Peyer's patch (tissue), 4 donors: ENCODE measurements at places on chromosomes 5 and 9. TPM values are rescaled to one million over a fixed set of nuclear protein-coding genes. Genes with fewer than 3 reads are reported as not detected.

ADAM19 gene
- 47.9 TPM for total RNA-seq

FBXL7 gene
- 5.8 TPM for total RNA-seq

SLC1A1 gene
- 96.9 TPM for total RNA-seq

MCC gene
- total RNA-seq = 8.2 TPM

WNK2 gene
- 577 TPM for total RNA-seq

PDE6A gene
- not detected for total RNA-seq

LCN9 gene
- not detected for total RNA-seq

ARL14EPL gene
- not detected for total RNA-seq

FANCC gene
- total RNA-seq = 23.7 TPM

IER5L gene
- 2.7 TPM for total RNA-seq

CD180 gene
- total RNA-seq = 5.0 TPM

GDF9 gene
- not detected for total RNA-seq

ARSI gene
- not detected for total RNA-seq

SLC22A4 gene
- 56.6 TPM for total RNA-seq

SLC34A3 gene
- 4.0 TPM for total RNA-seq

DNA sequence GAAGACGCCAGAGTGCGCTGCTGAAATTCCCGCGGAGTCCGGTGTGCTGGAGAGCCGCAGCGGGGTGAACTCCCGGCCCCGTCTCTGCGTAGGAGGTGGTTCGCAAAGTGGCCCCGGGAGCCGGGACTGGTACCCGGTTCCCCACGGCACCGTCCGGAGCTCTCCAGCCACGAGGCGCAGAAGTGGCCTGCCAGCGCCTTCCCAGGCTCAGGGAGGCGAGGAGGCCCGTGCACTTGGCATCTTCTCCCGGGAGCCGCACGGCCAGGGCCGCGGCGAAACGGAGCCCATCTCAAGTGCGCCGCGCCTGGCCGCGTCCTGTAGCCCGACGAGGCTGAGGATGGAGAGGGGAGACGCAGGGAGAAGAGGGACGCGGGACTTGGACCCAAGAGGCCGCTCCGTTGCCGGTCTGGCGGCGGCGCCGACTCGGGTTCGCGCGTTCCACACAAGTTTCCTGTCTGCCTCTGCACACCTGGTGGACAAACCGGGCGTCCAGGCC, 1.1 kb upstream of the IRX1 start:
- H3K27me3 ChIP-seq = peaks cover 35% of the 10 kb centered on the region
- no peak overlapping the region for H3K27ac ChIP-seq
- DNase-seq = no peak

GRCh38 chr5:36181774-36182173, 29.9 kb downstream of the SKP2 start:
- no peak overlapping the region for H3K27ac ChIP-seq
- no peaks in the 10 kb centered on the region for H3K36me3 ChIP-seq
- no peaks in the 10 kb centered on the region for H3K27me3 ChIP-seq
- H3K4me3 ChIP-seq = no peak overlapping the region
- no peak for DNase-seq
- no peaks in the 10 kb centered on the region for H3K4me1 ChIP-seq

DNA sequence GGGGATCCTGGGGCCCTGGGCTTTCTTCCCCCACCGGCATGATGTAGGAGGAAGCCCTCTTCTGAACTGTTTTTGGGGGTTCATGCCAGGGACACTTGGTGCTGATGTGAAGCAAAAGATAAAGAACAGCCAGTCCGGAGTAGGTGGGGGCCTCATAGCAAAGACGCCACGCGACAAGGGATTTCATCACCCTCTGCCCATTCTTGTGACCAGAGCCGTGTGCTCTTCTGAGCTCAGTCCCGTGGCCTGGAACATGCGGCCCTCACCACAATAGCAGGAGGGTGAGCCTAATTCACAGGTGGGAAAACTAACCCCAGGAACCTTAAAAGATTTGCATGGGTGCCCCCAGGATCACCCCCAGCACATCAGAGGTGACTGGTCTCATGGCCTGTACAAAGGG, 225.9 kb downstream of the HSPA4 start:
- no peak overlapping the region for H3K27ac ChIP-seq
- H3K27me3 ChIP-seq = no peaks in the 10 kb centered on the region
- no peaks in the 10 kb centered on the region for H3K4me1 ChIP-seq
- no peak for DNase-seq

DNA sequence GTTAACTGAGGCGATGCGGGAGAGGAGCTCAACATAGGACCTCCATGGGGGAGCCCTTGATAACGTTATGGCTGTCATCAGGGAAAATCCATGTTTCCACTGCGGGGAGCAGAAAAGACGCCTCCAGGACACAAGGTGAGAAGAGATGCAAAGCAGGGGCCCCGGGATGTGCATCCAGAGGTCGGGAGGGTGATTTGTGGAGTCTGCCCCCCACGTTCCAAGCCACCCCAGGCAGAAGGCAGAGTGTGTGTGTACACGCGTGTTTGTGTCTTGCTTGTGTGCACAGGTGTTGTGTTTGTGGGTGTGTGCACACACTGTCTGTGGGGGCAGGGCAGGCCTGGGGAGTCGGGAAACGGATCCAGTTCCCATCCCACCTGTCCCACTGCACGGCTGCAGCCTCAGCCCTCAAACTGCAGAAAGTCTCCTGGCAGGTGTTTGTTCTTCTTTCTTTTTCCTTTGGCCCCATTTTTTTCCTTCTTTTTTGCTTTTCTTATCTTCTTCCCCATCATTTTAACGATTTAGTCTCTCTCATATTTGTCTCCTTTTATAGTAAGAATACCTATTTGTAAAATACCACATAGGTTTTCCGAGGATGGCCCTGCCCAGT, 17.4 kb upstream of the PLEKHG4B start:
- H3K4me3 ChIP-seq = no peak overlapping the region
- H3K27me3 ChIP-seq = no peaks in the 10 kb centered on the region
- DNase-seq = no peak
- no peaks in the 10 kb centered on the region for H3K4me1 ChIP-seq
- H3K36me3 ChIP-seq = no peaks in the 10 kb centered on the region

DNA sequence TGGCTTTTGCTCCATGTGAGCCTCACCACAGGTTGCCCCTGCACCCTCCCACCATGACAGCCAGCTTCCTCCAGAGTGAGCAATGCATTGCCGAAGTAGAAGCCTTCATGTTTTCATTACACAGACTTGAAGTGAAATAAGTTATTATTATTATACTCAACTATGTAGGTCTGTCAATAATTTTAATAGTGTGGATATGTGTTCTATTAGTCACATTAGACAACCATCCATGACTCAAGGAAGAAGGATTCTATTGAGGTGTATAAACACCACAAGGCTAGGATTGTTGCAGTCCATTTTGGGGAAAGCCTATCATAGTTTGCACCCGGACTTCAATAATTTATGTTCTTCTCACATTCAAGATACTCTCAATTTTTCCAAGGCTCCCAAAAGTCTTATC, 369.5 kb downstream of the TAF11L14 start:
- H3K27ac ChIP-seq = no peak overlapping the region
- H3K4me3 ChIP-seq = no peak overlapping the region
- DNase-seq = no peak

- H3K27ac ChIP-seq = no peak overlapping the region
- H3K4me3 ChIP-seq = no peak overlapping the region
- no peak for DNase-seq
- H3K27me3 ChIP-seq = no peaks in the 10 kb centered on the region
- H3K36me3 ChIP-seq = no peaks in the 10 kb centered on the region
- no peaks in the 10 kb centered on the region for H3K4me1 ChIP-seq
Measured at GRCh38 chr5:180595381-180596114, 4.2 kb upstream of the SCGB3A1 start.

DNA sequence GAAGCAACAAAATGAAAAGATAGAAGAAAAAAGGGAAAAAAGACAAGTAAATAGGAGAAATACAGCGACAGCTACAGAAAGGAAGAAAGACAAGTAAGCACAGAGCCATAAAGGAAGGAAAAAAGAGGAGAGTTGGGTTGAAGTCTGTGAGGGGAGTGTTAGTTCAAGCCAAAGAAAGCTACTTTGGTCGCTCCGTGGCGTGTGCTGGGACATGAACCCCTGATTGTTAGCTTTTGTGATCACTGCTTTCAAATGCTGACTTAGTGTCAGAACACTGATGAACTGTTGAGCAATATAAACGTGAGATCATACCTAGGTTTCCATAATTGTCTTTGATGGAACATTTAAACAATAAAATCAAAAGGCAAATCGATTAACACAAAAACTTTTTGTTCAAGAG, 370.1 kb downstream of the TMEM161B start:
- H3K27ac ChIP-seq = no peak overlapping the region
- no peaks in the 10 kb centered on the region for H3K27me3 ChIP-seq
- no peaks in the 10 kb centered on the region for H3K36me3 ChIP-seq
- H3K4me3 ChIP-seq = no peak overlapping the region
- no peak for DNase-seq
- H3K4me1 ChIP-seq = no peaks in the 10 kb centered on the region

DNA sequence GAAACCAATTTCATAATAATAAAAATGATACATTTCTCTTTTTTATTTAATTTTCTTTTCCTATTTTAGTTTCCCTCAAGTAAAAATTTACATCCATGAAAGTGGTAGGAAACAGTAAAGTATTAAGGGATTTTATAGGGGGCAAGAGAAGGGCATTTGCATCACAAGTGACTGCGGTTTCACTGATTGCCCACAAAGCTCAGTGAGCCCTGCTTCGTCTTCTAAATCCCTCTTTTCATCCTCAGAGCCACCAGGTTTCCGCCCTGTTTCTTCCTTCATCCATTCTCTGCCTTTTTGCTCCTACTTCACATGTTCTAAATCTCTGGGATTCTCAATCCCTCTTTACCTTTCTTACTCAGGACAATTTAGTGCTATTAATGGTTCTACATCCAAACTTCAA, 491.4 kb downstream of the LRRC70 start:
- no peak for DNase-seq
- H3K4me1 ChIP-seq = no peaks in the 10 kb centered on the region
- no peaks in the 10 kb centered on the region for H3K27me3 ChIP-seq
- H3K4me3 ChIP-seq = no peak overlapping the region
- H3K36me3 ChIP-seq = no peaks in the 10 kb centered on the region

DNA sequence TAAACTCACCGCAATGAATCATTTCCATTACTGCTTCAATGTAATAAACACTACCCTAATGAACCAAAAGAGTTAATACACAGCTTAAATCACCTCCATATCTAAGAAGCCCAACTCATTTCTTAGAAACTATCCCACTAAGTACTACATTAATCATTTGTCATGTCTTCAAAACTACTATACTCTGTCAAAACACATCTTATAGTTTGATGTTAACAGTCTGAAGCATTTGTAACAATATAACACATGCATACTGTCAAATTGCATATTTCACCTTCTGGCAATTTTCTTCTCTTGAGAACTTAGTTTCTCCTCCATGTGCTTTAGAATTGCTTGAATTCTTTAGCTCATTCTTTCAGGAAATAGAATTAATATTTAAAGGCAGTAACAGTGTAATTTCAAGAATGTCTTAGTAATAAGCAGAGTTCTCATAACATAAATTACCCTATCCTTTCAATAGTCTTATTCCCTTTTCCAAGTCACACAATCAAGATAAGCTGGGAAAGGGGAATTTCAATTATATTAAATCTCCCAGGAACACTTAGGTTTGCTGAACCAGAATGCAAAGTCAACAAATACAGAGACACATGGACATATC, 199.7 kb downstream of the ATPSCKMT start:
- no peaks in the 10 kb centered on the region for H3K36me3 ChIP-seq
- H3K27ac ChIP-seq = no peak overlapping the region
- H3K27me3 ChIP-seq = no peaks in the 10 kb centered on the region
- no peak for DNase-seq
- H3K4me1 ChIP-seq = no peaks in the 10 kb centered on the region

DNA sequence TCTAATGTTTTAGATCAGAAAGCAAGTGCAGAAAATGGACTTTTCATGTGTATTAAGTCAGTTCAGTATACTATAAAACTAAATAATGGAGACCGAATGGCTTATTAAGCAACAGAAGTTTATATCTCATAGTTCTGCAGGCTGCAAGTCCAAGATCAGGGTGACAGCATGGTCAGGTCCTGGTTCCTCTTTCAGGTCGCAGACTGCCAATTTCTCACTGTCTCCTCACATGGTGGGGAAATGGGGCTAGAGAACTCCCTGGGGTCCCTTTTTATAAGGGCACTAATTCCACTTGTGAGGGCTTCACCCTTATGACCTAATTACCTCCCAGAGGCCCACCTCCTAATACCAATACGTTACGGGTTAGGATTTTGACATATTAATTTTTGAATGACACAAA, 48.7 kb downstream of the RICTOR start:
- H3K27me3 ChIP-seq = no peaks in the 10 kb centered on the region
- H3K4me3 ChIP-seq = no peak overlapping the region

- no peak overlapping the region for H3K27ac ChIP-seq
- no peaks in the 10 kb centered on the region for H3K36me3 ChIP-seq
- H3K4me1 ChIP-seq = peaks cover under 1% of the 10 kb centered on the region
Measured at GRCh38 chr9:136805207-136805740, 2.5 kb upstream of the RABL6 start.

GRCh38 chr5:55577353-55578060, 42.7 kb upstream of the PLPP1 start:
- H3K27ac ChIP-seq = no peak overlapping the region
- H3K4me3 ChIP-seq = no peak overlapping the region
- no peaks in the 10 kb centered on the region for H3K36me3 ChIP-seq

DNA sequence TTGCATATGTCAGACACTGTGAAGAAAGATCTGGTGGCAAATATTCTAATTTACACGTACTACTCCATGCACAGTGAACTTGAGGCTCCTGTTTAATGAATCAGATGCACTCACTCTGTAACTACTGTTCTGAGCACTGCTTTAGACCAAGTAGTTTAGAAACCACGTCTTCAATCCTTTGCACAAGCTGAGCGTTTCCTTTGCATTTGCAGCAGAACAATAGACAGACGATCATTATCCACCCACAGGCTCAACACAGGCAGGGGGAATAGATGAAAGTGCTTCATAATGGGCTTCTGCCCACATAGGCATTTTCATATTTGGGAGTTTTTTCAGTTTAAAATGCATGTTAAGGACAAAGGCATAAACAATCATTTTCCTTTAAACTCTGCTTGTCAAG, 423.3 kb upstream of the ADAMTS16 start:
- no peaks in the 10 kb centered on the region for H3K27me3 ChIP-seq
- H3K36me3 ChIP-seq = no peaks in the 10 kb centered on the region
- DNase-seq = no peak
- no peaks in the 10 kb centered on the region for H3K4me1 ChIP-seq
- no peak overlapping the region for H3K27ac ChIP-seq

- H3K27ac ChIP-seq = no peak overlapping the region
- H3K36me3 ChIP-seq = no peaks in the 10 kb centered on the region
- H3K4me3 ChIP-seq = no peak overlapping the region
- no peaks in the 10 kb centered on the region for H3K27me3 ChIP-seq
Measured at GRCh38 chr9:77943057-77943456, 88.6 kb downstream of the GNAQ start.

DNA sequence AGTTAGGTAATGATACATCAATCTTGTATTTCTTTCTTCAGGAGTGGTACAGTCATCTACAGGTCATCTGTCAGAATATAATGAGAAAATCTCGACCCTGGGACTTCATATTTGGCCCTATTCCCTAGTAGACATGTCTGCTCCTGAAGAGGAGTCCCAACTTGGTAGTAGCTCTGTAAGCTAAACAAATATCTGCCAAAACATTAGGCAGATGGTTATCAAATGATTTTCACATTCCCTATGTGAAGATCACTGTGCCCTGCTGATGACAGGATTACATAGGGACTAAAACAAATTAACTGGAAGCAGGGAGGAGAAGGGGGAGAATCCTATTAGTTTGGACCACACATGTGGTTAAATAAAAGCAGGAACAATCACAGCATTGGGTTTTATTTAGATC, 138.6 kb upstream of the NFIB start:
- H3K27me3 ChIP-seq = no peaks in the 10 kb centered on the region
- H3K4me3 ChIP-seq = no peak overlapping the region
- no peak for DNase-seq
